ENCODE measurements at places on chromosomes 3 and 15.

DNA sequence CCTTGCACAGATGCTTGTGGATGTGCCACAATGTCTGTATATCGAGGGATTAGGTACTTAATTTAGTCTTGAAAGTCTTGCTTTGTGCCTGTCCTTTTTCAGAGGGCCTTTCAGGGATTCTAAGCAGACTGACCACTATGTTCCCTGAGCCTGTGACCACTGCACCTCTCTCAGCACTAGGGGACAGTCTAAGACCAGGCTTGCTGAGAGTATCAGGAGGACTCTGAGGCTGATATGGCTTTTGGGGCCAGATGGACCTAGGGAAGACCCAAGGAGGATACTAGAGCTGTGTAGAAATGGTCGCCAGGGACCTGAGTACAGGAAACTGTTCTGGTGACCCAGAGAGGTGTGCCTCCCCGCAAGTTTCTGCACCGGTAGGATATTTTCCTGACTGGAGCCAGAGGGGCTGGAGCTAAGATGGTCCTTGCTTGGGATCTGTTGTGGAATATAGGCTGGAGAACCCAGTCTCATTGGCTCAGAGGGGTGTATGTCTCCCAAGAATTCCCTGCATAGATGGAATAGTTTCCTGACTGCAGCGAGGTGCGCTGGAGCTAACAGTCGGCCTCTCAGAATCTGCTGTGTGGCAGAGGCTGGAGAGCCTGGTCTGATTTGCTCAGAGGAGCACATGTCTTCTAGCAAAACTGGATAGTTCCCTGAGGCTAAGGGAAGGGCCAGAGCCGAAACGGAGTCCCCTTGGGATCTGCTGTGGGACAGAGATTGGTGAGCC is 213.2 kb upstream of the DCBLD2 start:
- DNase-seq: no peak

GRCh38 chr15:92579931-92580470 is 75.6 kb downstream of the FAM174B start:
- DNase-seq: no peak

DNA sequence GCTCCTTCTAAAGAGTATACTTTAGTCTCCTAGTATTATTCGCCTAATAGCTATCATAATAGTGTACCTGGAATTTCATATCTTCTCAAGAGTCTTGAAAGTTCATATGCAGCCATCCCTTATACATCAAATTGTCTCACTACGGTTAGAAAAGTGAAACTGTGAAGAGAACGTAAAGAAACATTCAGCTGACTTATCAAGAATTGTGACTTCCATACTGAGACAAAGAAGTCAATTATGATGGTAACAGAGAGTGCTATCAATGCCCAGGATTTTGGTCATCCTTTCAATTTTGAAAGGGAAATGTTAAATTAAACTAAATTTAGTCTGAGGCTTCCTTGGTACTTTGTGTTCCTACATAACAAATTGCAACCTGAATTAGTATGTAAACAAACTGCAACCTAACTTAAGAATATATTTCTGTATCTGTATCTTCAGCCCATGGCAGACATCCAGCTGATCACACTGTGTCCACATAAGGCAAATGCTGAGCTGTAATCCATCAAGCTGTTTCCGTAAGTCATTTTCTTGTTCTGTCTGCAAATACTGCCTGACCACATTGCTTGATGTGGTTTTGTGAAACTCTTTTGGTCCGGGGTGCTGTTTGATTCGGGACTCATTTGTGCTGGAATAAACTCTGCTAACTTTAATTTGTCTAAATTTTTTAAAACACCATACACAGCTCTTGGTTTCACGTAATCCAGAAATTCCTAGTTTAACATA is 469.6 kb downstream of the SI start:
- no peak for DNase-seq

- DNase-seq: peak; percentile 37
Measured at GRCh38 chr3:128170866-128171516, 17.7 kb downstream of the EEFSEC start.

- no peak for DNase-seq
Measured at GRCh38 chr3:69500604-69501003, 114.7 kb upstream of the FRMD4B start.

DNA sequence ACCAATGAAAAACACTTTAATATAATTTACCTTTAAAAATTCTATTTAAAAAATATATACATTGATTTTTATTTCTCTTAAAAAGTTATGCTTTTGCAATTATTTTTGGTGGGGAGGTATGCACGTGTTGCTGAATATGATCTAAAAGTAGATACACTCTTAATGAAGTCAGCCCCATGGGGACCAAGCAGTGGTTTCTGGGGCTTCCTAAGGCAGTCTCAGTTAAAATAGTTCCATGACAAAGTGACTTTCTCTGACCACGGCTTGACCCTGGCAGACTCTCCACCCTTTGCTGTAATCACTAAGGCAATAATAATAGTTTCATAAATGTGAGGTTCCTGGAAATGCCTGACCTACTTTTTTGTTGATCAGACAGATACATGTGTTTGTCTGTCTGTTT is 50.4 kb downstream of the CCR4 start:
- DNase-seq: no peak

GRCh38 chr3:32960404-32961170 is 9.1 kb downstream of the CCR4 start:
- no peak for DNase-seq

DNA sequence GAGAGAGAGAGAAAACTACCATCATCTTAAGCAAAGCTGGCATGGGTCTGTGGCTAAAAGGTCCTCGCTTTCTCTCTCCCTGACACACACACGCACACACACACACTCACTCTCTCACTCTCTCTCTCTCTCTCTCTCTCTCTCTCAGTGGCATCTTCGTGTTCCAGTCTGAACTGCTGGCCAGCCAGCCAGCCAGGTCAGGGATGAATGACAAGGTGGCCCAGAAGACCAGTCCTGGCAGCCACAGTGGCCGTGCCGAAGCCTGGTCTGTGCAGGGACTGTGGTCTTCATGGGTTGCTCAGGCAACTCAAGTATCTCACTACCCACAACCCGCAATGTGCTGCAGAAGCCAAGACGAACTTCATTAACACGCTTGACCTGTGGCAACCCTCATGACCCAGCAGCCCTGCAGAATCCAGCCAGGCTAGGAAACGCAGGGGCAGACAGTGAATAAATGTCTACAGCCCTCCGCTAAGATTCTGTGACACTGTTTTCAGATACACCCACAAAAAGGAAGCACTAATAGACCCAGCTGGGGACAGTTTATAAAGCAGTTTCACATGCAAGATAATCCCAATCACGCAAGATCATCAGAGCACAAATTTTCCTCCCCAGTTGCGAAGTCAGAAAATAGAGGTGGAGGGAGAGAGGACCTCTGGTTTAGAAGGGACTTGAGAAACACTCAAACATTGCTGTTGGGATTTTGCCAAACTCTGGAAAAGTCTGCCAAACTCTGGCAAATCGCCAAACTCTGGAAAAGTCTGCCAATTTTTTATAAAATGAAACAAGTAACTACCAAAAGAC is 66.4 kb downstream of the XXYLT1 start:
- DNase-seq: no peak

DNA sequence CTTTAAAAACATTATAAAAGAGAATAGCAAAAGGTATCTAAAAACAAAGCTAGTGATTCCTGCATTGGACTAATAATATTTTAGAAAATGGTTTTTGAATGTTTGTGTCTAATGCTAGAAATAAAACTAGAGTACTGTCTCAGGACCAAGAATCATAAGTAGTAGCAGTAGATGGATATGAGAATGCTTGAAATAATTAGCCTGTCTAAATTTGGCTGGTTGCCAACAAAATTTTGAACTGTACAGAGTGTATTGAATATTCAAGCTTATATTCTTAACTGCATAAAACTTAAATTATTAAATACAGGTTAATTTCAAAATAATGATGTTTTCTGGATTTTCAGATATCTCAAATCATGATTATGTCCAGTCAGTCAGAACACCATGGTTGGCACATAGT is 14.0 kb downstream of the ABHD5 start:
- DNase-seq: no peak

DNA sequence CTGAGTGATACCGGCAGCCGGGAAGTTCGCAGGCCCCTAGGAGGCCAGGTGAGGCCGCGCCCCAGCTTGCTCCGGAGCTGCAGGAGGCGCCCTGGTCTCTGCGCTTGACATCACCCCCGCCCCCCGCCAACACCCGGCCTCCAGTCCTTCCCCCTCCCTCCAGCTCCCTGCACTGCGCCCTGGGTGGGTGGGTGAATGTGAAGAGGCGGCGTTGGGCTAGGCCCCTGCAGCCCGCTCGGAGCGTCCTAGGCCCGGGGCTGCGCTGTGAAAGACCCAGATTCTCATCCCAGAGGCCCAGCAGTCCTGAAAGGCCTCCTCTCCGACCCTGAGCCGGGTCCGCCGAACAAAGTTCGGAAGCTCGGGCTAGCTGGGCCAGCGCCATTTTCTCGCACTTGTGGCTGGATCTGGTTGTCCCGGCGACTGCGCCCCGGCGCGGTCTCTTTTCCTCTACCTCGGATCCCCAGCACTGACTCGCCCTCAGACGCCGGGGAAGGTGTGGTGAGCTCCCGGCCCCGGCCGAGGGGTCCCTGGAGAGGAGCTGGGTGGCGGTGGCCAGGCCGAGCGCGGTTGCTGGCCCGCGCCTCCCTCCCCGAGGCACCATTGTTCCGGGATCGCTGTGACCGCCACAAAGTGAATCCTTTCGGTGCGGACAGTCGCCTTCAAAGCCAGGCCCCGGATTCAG is 12.9 kb downstream of the ZIC4 start:
- DNase-seq: no peak

Data from anterior cingulate cortex (tissue), 58 donors.